ENCODE measurements at places on chromosomes 2 and 18.

- DNase-seq = no peak
Measured at GRCh38 chr18:75874401-75875089, 447.0 kb upstream of the SMIM21 start.

GRCh38 chr2:212284166-212284565, 254.4 kb downstream of the ERBB4 start:
- DNase-seq = no peak

- no peak for DNase-seq
Measured at GRCh38 chr18:40096675-40097074, 1858.4 kb upstream of the PIK3C3 start.

- DNase-seq = no peak
Measured at GRCh38 chr2:172607379-172607928, 51.6 kb downstream of the PDK1 start.

DNA sequence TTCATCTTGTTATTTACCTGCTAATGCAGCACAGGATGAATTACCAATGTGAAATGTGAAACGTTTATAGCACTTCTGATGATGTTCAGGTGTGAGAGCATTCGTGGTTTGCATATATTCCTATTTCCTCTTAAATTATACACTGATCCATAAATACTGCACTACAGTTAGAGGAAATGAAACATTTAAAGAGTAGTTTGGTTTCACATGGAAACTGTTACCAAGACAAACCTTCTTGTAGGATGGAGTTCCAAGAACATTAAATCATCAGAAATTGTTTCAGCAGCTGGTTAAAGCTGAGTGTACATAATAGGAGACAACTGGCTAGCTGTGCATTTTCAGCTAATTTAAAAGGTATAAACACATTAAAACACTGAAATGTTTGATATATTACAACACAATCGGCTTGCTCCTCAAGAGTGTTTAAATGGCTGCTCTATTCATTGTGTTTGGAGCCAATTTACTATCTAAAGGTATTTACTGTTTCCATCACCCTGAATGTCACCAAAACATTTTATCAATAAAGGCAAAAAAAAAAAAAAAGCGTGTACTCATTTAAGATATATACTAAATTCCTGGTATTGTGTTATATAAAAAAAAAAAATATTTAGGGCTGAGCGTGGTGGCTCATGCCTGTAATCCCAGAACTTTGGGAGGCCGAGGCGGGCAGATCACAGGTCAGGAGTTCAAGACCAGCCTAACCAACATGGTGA, 100.6 kb downstream of the DYM start:
- DNase-seq = peak; percentile 49

DNA sequence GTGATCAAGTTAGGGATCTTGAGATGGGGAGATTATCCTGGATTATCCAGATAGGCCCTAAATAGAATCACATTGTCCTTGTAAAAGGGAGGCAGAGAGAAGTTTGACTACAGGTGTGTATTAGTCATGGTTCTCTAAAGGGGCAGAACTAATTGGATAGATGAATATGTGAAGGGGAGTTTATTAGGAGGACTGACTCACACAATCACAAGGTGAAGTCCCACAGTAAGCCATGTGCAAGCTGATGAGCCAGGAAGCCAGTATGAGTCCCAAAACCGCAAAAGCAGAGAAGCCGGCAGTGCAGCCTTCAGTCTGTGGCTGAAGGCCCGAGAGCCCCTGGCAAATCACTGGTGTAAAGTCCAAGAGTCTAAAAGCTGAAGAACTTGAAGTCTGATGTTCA, 275.8 kb downstream of the KCNS3 start:
- no peak for DNase-seq

GRCh38 chr18:63511285-63511684, 30.9 kb upstream of the SERPINB12 start:
- DNase-seq = peak; percentile 17

- DNase-seq = no peak
Measured at GRCh38 chr18:48925491-48925780, 25.3 kb downstream of the SMAD7 start.

DNA sequence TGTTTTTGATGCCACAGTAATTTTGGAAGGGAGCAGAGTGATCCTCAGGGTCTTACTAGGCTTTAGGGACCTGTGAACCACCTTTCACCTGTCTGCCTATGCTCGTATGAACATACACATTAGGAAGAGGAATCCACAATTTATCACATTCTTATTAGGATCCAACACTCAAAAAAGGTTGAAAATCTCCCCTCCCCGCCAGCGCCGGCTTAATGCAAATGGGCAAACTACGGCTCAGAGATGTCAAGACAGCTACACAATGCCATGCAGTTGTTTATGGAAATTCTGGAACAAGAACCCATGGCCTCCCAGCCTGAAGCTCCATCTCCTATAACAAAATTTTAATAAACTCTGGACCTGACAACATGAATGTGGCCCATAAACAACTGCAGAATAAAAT, 375.9 kb upstream of the ACVR2A start:
- DNase-seq = no peak

- no peak for DNase-seq
Measured at GRCh38 chr2:38375696-38376345, 1.3 kb downstream of the ATL2 start.

DNA sequence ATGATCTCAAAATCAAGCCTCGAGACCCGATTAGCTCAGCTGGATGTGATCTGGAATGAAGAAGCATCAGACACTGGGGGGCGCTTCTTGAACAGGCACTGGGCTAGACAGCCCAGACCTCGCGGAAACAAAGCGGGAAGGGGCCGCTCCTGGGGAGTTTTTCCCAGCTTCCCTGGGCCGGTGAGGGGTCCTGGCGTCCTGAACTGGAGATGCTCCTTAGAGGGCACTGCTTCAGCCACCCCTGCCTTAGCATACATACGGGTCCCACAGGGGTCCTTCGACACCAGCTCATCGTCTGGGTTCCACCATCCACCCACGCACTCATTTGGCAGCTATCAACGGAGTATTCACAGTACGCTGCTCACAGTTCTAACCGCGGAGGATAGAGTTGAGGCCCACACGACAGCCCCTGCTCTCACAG, 146.7 kb downstream of the TSN start:
- no peak for DNase-seq

DNA sequence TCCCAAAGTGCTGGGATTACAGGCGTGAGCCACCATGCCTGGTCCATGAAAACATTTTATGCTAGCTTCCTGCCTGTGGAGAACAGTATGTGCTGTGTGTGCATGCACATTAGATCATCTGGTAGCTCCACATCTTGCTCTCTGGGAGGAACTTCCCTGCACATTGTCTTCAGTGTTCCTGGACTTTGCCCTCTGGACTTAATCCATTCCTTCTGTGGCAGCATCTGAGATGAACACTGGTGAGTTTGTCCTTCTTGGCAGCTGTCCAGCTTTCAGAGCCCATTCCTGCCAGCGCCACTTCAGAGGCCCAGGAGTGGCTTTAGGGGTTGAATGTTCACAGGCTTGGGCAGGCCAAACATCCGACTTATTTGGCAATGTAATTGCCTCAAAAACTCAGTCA, 65.2 kb downstream of the POU3F3 start:
- no peak for DNase-seq

GRCh38 chr2:212903413-212903812, 248.0 kb downstream of the IKZF2 start:
- no peak for DNase-seq

- no peak for DNase-seq
Measured at GRCh38 chr2:64754570-64754969, 100.9 kb upstream of the SERTAD2 start.

DNA sequence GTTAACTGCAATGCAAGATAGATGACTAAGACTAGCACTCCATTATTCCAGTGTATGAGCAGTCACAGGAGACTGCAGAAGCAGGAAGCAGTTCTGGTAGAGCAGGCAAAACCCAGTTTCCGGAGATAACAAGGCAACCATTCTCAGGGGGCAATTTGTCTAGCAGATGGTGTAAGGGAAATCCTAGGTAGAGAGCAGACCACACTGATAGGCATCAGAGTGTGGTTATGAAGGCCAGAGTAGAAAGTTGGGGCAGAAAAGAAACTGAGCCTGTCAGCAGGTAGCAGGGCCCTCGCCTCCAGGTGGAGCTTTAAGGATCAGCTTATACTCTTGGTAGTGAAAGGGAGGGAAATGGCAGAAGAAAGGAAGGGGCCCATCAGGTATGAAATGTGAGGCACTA, 164.4 kb downstream of the PDE11A start:
- no peak for DNase-seq

GRCh38 chr2:105057005-105057404, 19.1 kb downstream of the MRPS9 start:
- no peak for DNase-seq

GRCh38 chr2:31163011-31163539, 24.8 kb upstream of the GALNT14 start:
- DNase-seq = no peak

GRCh38 chr2:104428155-104428554, 425.8 kb upstream of the POU3F3 start:
- DNase-seq = no peak

DNA sequence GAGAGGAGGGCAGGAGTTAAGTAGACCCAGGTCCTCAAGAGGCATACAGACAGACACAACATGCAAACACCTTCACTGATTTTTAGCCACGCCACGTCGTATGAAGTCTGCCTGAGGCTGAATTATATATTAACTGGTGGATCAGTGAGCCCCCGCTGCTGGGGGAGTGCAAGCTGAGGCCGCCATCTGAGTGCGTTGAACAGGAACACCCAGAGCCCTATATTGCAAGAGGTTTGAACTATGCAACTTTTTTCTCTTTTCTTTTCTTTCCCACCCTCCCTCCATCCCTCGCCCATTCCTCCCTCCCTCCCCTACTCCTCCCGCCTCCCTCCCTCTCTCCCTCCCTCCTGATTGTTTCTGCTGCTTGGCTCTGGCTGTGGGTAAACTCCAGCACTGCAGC, 30.2 kb downstream of the SETBP1 start:
- DNase-seq = no peak

DNA sequence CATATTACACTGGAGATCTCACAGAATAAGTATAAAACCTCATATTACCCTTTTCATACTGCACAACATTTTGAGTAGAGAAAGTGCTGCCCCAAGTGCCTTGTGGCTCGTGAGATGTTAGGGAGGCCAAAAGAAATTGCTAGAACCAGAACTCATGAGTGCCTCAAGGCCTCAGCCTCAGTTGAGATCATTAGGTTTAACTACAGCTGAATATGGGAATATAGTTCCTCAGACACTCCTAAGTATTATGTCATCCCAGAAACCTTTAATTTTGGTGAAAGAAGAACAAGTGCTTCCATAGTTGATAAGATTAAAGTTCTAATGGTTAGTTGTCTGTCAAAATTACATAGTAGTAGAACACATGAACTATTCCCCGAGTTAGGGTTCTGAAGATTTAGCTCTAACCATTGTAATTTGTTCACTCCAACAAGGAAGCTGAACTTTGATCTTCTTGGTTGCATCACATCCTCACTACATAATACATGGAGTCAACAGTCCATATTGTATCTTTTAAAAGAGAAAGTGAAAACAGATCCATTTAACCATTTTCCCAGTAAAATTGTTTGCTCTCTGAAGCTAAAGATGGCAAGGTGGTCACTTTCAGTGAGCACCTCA, 9.6 kb upstream of the AQP4 start:
- DNase-seq = no peak

- no peak for DNase-seq
Measured at GRCh38 chr18:49708662-49709346, 104.5 kb downstream of the ACAA2 start.

GRCh38 chr2:1830936-1831619, 86.8 kb upstream of the PXDN start:
- no peak for DNase-seq

- DNase-seq = no peak
Measured at GRCh38 chr2:29527947-29528346, 393.4 kb downstream of the ALK start.

Data from amniotic stem cell (primary cell).